ENCODE measurements at places on chromosomes 7 and 10. TPM values are rescaled to one million over a fixed set of nuclear protein-coding genes. Genes with fewer than 3 reads are reported as not detected.

Gene PNLIPRP1
- not detected for total RNA-seq

Gene ADGRA1
- 0.19 TPM for total RNA-seq

Gene TUBAL3
- total RNA-seq, result 0.31 TPM

Gene THSD7A
- total RNA-seq, result 1.4 TPM

Gene FOXP2
- total RNA-seq, result not detected

Gene TRPV6
- not detected for total RNA-seq

Gene GCK
- total RNA-seq, result 0.05 TPM
